ELF-1 (cell line): ENCODE measurements at places on chromosomes 5 and 9.
A peak's percentile ranks its signal among the peaks of the same experiment; 100 is the strongest.

- DNase-seq, result peak; percentile 58
Measured at GRCh38 chr5:98750693-98751092, 22.8 kb upstream of the RGMB start.

DNA sequence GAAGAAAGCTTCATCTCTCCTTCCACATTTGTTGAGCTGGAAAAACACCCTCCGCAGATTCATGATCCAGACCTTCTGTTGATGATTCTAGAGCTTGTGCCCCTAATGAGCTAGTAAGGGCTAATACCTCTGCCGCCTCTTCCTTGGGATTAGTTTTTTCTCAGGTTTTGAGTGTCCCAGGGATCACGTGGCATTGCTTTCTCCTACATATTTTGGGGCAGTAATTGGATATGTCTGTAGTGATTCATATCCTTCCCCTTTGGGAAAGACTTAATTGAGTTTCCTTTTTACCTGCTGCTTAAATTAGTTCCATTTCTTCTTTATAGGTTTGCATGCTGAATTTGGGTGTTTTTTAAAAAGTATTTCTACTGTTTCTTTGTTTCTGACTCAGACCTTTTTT, 143.9 kb downstream of the GOLPH3 start:
- DNase-seq, result no peak

DNA sequence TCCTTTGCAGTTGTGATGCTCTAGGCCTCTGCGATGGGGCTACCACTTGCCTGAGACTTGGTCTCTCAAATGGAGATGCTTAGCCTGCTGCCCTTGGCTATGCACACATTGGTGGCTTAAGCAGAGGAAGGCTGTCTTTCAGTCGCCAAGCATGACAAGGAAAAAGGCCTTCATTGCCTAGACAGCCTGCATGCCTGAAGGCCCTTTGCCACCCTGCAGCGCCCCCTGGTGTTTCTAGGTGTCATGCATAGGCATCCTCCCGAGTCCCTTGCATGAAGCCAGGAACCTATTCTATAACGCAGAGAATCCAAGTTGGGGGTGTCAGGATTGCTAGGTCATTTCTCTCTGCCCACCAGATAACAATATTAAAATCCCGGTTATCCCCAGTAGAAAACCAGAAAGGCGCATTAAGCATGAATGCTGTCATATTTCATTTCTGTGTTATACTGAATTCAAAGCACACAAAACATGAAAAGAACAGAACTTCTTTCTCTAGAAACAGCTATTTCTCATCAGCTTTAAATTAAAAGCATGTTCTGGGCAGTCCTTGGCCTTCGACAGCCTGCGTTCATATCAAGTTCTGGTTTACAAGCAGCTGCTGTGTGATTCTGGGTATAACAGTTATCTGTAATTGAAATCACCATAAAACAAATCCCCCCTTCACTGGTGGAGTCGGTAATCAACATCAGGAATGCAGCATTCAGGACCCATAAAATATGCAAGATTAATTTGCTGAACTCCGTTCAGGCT, 59.7 kb upstream of the TRPC7 start:
- DNase-seq, result peak; percentile 85

- DNase-seq, result no peak
Measured at GRCh38 chr5:157285310-157286035, 19.6 kb downstream of the CYFIP2 start.

DNA sequence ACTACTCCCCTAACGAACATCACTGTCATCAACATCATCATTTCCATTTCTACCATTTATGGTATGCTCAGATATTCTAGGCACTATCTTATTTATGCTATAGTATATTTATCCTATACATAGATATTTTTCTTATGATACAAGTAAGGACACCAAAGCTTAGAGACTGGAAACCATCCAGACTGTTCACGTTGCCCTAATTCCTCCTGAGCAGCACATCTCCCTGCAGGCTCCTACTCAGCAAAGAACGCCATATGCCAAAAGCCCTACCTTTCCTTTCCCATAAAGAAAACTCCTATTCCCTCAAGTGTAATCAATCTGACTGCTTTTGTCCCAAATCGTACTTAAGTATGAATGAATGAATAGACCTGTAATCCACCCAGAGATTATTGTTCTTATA, 247.0 kb downstream of the PRELID2 start:
- DNase-seq, result no peak

GRCh38 chr9:33137781-33138264, 29.3 kb downstream of the B4GALT1 start:
- no peak for DNase-seq

- DNase-seq, result no peak
Measured at GRCh38 chr9:20837166-20837565, 153.1 kb downstream of the FOCAD start.

DNA sequence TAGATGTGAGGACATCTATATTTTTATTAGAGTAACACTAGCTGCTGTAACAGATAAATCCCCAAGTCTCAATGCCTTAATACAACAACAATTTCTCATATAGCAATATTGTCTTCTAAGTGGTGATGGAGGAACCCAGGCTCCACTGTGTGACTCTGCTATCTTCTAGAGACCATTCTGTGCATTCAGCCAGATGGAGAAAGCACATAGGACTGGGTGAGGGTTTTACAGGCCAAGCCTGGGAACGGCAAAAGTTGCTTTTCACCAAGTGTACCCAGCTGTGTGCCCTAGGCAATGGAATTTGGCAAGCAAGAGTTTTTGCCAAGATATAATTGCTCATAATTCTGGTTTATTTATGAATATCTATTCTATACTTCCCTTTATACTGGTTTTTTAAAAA, 11.7 kb downstream of the RBM22 start:
- DNase-seq, result no peak

- no peak for DNase-seq
Measured at GRCh38 chr9:81620002-81620390, 69.4 kb downstream of the TLE1 start.

DNA sequence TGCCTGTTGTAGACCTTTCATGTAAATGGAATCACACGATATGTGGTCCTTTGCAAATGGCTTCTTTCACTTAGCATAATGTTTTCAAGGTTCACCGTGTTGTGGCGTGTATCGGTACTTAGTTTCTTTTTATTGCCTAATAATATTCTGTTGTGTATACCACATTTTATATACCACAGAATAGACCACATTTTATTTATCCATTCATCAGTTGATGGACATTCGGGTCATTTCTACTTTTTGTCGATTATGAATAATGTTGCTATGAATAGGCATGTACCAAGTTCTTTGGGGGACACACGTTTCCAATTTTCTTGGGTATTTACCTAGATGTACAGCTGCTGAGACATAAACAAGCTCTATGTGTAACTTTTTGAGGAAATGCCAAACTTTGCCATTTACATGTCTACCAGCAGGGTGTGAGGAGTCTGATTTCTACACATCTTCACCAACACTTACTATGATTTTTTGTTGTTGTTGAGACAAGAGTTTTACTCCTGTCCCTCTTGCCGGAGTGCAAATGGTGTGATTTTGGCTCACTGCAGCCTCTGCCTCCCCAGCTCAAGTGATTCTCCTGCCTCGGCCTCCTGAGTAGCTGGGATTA, 144.7 kb downstream of the RGS3 start:
- DNase-seq, result no peak

DNA sequence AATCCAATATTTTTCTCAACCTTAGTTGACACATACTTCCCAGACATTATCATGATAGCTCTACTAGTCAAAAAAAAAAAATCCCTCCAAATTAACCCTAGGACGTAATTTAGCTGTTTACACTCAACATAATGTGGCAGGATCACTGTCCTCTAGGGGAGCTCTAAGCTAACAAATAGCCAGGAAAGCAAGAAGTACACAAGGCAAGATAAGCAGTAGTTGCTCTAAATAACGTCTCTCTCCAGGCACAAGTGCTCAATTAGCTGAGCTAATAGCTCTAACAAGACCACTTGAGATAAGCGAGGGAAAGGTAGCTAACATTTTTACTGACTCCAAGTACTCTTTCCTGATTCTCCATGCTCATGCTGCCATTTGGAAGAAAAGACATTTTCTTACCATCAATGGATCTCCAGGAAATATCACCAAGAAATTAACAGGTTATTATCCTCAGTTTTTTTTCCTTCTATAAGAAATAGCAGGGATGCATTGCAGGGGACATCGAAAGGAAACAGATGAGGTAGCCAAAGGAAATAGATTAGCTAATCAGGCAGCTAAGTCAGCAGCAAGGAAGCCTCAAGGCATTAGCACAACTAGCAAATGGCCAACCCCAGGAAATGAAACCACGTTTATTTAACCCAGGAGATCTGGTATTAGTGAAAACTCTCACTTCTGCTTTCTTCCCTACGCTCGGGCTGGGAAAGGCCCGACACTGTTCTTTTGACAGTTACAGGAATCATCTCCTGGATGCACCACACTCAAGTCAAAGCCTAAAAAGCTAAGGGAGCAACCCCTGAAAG, 614.1 kb downstream of the PTPRD start:
- DNase-seq, result peak; percentile 28

DNA sequence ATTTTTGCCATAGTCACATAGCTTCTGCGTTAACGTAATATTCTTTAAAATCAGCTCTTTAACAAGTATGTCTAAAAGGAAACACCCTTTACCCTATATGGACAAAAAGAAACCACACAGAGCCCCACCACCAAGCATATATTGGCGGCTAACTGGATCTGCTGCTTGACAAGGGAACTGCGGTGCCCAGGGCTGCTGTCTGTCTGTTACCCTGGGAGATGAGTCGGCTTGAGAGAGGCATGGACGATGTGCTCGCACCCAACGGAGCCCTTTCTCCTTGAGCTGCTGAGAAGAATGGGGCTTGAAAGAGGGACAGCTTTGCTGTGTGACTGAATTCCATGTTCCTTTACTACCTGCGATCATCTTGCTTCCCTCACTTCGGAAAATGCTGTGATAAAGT, 158.6 kb upstream of the SHB start:
- peak; percentile 62 for DNase-seq

DNA sequence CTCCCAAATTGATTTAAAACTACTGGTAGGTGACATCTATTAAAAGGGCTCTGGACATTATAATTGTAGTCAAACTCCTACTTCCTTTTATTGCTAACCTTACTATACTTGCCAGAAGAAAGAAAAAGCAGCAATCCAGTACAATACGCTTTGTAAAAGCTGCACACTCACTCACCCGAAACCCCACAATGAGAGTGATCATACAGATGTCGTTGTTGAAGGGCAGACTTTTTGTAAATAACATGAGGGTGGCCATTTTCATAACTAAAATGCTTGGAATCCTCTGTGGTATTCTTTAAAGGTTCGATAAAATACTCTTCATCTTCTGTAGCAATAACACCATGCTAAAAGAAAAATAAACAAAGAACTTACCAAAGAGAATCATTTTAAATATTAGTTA, 21.7 kb downstream of the ADAMTS6 start:
- no peak for DNase-seq

DNA sequence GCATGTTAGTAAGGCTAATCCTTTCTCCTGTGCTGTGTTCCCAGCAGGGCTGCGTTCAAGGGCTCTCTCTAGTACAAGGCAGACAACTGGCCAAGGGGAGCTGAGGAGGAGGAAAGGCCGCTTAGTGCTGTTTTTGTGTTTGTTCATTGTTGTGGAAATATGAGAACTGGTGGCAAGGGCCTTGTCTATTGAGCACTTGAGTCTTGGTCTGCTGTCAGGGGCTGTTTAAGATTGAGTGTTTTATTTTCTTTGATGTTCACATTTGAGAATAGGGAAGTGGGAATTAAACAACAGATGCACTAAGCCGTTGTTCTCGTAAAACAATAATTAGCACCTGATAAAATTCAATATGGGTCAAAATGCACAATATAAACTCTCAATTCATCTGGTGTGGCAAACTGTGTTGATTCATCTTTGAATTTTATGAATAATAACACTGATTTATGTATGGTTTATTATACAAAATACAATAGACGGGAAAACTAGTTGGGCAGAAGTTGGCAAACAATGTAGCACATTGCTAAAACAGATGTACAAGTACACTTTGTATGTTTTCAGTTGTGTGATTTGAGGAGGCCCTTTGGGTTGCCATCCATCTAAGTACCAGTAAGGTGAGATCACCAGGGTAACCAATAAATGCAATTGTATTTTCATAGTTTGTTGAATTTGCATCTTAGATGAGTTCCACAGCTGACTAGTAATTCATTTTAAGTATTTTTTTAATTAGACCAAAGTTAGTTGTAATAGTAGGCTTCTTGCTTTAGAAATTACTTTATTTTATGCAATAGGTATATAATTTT, 97.6 kb upstream of the GRHPR start:
- DNase-seq, result no peak

GRCh38 chr9:108040783-108041182, 551.2 kb upstream of the KLF4 start:
- no peak for DNase-seq

- no peak for DNase-seq
Measured at GRCh38 chr5:175254155-175254554, 189.8 kb downstream of the DRD1 start.

- no peak for DNase-seq
Measured at GRCh38 chr5:172437445-172438318, 16.6 kb downstream of the SH3PXD2B start.

DNA sequence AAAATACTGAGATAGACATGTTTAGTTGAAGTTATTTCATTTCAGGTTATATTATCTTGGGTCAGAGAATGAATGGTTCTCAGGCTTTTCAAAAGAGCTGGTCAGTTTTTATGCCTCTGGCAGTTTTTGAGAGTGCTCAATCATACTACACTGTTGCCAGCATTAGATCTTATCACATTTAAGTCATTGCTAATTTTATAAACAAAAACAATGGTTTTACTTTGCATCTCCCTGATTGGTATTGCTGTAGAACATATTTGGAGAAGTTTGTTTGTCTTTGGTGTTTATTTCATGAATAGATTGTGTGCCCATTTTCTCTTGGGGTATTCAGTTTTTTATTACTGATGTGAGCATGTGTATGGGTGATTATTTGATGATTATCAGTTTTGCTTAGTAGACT, 1.5 kb downstream of the CATSPER3 start:
- no peak for DNase-seq

DNA sequence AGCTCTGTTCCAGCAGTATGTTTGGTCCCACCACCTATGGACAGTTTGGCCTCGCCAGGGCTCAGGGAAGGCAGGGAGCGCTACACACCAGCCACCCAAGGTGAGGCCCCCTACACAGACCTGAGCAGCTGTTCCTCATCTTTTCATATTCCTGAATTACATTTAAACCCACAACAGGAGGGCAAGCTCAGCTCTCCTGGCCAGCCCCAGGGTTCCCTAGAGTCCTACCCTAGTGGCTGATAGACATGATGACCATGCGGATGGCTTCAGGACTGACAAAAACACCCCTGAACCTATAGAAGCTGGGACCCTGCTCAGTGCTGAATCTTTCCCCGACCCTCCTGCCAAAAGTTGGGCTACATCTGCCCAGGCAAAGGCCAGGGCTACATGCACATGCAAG, 6.7 kb upstream of the FOXE1 start:
- DNase-seq, result no peak

DNA sequence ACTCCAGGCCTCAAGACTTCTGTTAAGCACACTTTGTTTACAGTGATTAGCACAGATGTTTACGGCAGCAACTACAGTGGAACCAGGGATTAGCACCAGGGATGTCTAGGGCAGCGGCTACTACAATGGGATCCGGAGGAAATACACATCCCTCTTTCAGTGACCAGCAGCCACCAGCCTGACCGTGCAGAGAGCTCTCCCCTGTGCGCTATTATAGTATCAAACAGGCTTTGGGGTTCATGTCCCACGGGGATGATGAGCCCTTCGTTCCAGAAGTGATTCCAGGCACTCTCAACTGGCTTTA, 21.5 kb downstream of the GFPT2 start:
- peak; percentile 85 for DNase-seq
